ENCODE measurements at places on chromosomes 4 and X. TPM values are rescaled to one million over a fixed set of nuclear protein-coding genes. Genes with fewer than 3 reads are reported as not detected.

- H3K36me3 ChIP-seq: no peaks in the 10 kb centered on the region
- H3K27me3 ChIP-seq: no peaks in the 10 kb centered on the region
- no peaks in the 10 kb centered on the region for H3K4me1 ChIP-seq
- H3K4me3 ChIP-seq: no peak overlapping the region
- no peak for DNase-seq
These were observed 376.7 kb downstream of the GPM6A start for GRCh38 chr4:175435381-175435783.

- no peak overlapping the region for H3K27ac ChIP-seq
- no peaks in the 10 kb centered on the region for H3K27me3 ChIP-seq
- H3K4me3 ChIP-seq: no peak overlapping the region
- DNase-seq: no peak
These were observed 392.5 kb downstream of the ZNF674 start for GRCh38 chrX:46152756-46153155.

DNA sequence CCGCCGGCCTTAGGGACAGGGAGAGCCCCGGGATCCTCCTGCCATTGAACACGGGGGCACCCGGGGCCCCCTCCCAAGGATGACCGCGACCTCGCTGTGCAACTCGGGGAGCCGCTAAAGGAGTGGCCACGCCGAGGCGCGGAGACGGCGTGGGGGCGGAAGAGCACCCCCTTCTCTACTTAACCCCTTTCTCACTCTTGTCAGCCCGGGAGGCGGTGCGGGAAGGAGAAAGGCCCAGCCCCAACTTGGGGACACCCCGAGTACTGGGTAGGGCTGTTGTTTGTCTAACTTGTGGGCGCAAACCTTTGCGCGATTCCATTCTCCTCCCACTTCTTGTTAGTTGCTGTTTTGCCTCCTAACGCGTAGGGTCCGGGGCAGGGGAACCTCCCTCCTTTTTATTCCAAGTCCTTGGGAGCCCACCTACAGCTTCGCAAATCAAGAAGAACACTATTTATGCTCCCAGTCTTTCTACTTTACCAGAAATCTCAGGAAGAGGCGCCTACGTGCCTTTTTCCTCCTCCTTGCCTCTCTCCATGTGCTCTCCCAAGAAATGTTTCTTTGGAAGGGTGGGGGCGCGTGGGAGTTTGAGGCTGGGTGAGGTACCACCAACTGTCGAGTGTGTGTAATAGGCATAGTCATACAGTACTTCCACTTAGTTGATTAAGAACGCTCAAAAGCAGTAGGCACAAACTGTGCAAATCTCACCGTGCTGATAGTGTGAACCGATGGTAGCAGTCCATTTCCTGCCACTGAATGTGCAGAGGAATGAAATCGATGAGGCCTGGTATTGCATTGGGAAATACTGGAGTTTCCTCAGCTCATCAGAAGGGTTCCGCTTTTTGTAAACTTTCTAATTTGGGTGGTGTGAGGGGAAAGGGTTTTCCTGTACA is 813 bp downstream of the DIAPH2 start:
- H3K4me1 ChIP-seq: peaks cover 13% of the 10 kb centered on the region
- H3K36me3 ChIP-seq: no peaks in the 10 kb centered on the region
- no peaks in the 10 kb centered on the region for H3K27me3 ChIP-seq
- H3K27ac ChIP-seq: no peak overlapping the region
- peak; percentile 43 for DNase-seq
- H3K4me3 ChIP-seq: peak overlapping the region; percentile 80

DNA sequence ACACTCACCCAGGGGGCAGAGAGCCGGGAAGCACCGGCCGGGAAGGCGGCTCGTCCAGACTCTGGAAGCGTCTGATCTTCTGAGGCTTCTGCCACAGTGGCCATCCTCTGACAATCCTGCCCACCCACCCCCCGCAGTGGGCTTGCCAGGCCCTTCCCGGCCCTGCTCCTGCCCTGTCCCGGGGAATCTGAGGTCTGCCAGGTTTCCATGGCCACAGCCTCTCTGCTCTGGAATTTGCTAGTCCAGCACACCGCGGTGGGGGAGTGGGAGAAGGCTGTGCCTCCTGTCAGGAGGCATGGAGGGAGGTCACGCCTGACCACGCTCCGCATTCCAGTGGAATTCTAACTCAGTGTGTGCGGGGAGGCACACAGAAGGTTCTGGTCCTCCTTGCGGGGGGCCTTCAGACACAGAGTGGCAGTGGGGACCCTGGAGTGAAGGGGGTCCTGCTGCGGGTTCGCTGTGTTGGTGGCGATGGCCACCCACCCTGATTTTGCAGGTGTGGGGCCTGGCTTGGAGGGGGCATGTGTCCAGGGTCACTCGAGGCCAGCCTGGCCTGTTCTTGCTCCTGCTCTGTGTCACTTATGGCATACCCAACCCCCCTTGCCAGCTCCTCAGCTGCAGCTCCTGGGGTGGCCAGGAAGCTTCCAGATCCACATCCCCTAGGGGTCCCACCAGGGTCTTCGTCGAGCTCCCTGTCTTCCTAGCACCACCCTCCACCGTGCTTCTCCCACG is 55.6 kb upstream of the ADRA2C start:
- no peak overlapping the region for H3K4me3 ChIP-seq
- H3K27ac ChIP-seq: no peak overlapping the region
- H3K4me1 ChIP-seq: no peaks in the 10 kb centered on the region
- no peaks in the 10 kb centered on the region for H3K27me3 ChIP-seq
- no peak for DNase-seq
- H3K36me3 ChIP-seq: no peaks in the 10 kb centered on the region

DNA sequence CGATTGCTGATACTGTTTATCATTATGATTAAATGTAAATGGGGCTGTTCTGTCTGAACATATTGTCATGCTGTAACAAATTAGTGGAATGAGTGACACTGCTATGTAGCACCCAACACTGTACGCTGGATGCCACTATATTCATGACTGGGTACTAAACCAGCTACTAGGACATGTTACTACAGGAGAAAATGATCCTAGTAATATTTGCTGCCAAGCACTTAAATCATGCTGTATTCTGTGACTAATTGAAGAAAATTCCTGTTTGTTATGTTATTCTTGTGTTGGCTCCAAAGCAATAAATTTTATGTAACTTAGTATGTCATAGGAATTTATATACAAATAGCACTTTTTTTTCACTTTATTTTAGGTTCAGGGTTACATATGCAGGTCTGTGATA is 804.2 kb downstream of the CENPC start:
- DNase-seq: no peak
- no peak overlapping the region for H3K4me3 ChIP-seq
- H3K4me1 ChIP-seq: no peaks in the 10 kb centered on the region
- H3K27ac ChIP-seq: no peak overlapping the region
- no peaks in the 10 kb centered on the region for H3K27me3 ChIP-seq

Gene OPRPN
- total RNA-seq: not detected

Gene TCEAL7
- total RNA-seq: 12.9 TPM

GRCh38 chrX:9681422-9681821 is 84.2 kb downstream of the GPR143 start:
- no peaks in the 10 kb centered on the region for H3K36me3 ChIP-seq
- no peak overlapping the region for H3K4me3 ChIP-seq

GRCh38 chr4:168150420-168151050 is 58.2 kb downstream of the ANXA10 start:
- no peak overlapping the region for H3K27ac ChIP-seq
- no peaks in the 10 kb centered on the region for H3K36me3 ChIP-seq
- peaks cover 14% of the 10 kb centered on the region for H3K4me1 ChIP-seq
- no peak for DNase-seq
- no peaks in the 10 kb centered on the region for H3K27me3 ChIP-seq

DNA sequence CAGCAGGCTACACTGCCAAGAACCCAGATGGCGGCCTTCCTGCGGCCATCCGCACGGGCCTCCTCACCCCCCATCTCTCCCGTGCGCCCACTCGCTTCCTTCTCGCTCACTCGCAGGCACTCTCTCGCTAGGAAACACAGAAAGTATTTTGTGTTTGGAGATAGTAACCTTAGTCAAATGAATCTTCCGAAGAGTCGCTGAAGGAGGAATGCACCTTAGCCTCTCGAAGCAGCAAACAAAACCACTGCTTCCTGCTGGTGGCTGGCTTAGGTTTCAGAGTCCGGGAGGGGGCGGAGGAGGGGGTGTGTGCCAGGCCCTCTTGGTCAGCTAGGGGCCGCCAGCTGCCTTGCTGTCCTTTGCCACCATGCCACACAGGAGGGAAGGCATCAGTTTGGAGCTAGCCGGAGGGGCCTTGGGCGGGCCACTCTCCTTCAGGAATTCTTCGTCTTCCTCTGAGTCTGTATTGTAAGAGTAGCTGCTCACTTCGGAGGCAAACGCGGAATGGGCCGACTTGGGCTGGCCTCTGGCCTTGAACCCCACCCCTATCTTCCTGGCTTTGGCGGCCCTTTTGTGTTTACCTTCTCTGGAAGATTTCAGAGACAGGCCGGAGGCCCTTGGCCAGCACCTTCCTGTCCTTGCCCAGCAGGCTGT is 73.2 kb upstream of the UCP1 start:
- DNase-seq: peak; percentile 71
- H3K4me3 ChIP-seq: no peak overlapping the region
- no peak overlapping the region for H3K27ac ChIP-seq
- H3K27me3 ChIP-seq: no peaks in the 10 kb centered on the region

- no peaks in the 10 kb centered on the region for H3K36me3 ChIP-seq
- no peaks in the 10 kb centered on the region for H3K27me3 ChIP-seq
- no peaks in the 10 kb centered on the region for H3K4me1 ChIP-seq
These were observed 10.4 kb downstream of the CLCN5 start for GRCh38 chrX:49932791-49933190.

GRCh38 chr4:8515316-8516060 is 64.7 kb upstream of the GPR78 start:
- DNase-seq: no peak
- H3K36me3 ChIP-seq: no peaks in the 10 kb centered on the region
- H3K27me3 ChIP-seq: no peaks in the 10 kb centered on the region
- no peak overlapping the region for H3K27ac ChIP-seq
- H3K4me3 ChIP-seq: no peak overlapping the region
- no peaks in the 10 kb centered on the region for H3K4me1 ChIP-seq

Gene VEGFC
- total RNA-seq: 1.4 TPM

Gene SPOCK3
- total RNA-seq: 0.44 TPM

Gene NAP1L5
- total RNA-seq: 2.4 TPM

DNA sequence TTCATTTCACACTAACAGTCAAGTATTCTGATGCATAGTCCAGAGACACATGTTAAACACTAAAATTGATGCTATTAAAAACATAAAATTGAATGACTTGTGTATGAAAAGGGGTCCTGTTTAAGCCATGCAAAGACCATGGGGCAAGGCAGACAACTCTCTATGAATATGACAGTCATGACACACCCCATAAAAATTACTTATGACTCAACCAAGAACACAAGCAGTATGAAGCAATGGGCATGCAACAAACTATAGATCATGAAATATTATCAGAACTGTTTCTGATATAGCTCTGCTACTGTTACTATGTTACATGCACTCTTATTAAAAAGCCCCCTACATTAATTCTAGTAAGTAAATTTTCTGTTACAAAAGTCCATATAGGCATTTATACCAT is 57.5 kb upstream of the ZCCHC13 start:
- no peak overlapping the region for H3K4me3 ChIP-seq
- no peaks in the 10 kb centered on the region for H3K27me3 ChIP-seq
- DNase-seq: no peak
- H3K27ac ChIP-seq: no peak overlapping the region

GRCh38 chrX:19593690-19594089 is 78.4 kb upstream of the MAP3K15 start:
- no peaks in the 10 kb centered on the region for H3K36me3 ChIP-seq
- no peak for DNase-seq
- H3K4me1 ChIP-seq: peaks cover 10% of the 10 kb centered on the region
- H3K27ac ChIP-seq: no peak overlapping the region
- no peaks in the 10 kb centered on the region for H3K27me3 ChIP-seq

Gene QRFPR
- total RNA-seq: 1.0 TPM

- H3K27me3 ChIP-seq: no peaks in the 10 kb centered on the region
- H3K27ac ChIP-seq: no peak overlapping the region
- H3K4me1 ChIP-seq: peaks cover 2% of the 10 kb centered on the region
- H3K36me3 ChIP-seq: no peaks in the 10 kb centered on the region
- H3K4me3 ChIP-seq: no peak overlapping the region
These were observed 101.1 kb downstream of the CXCL13 start for GRCh38 chr4:77706717-77707116.

DNA sequence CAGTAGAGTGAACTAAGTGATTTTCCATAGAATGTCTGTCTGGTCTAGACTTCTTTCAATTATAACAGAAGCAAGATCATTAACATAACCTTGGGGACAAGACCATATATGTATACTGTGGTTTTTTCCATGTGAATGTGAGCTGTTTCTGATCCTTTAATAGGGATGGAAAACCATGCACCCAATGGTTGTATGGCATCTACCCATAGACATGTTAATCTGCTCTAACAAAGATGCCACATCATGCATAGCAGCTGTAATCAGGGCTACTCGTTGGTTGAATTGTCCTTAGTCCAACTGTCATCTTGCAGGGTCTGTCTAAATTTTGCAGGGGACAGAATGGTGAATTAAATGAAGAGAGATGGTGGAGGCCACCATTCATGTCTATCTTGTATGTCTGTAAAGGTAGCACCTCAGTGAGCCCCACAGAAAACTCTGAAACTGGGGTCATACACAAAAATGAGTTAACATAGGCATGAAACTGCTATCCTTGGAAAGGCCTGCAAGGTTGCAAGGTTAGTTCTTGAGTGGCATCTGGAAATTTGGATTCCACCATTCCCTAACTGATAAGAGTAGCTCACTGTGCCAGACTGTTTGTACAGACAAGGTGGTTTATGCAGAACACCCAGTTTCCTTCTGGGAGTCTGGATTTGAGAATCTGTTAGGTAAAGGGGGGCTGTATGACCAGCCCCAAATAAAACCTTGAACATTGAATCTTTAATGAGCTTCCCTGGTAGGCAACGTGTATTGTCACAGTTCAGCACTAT is 16.5 kb downstream of the THAP6 start:
- peaks cover 4% of the 10 kb centered on the region for H3K36me3 ChIP-seq
- H3K27ac ChIP-seq: no peak overlapping the region
- H3K4me1 ChIP-seq: no peaks in the 10 kb centered on the region
- no peak overlapping the region for H3K4me3 ChIP-seq
- no peak for DNase-seq

DNA sequence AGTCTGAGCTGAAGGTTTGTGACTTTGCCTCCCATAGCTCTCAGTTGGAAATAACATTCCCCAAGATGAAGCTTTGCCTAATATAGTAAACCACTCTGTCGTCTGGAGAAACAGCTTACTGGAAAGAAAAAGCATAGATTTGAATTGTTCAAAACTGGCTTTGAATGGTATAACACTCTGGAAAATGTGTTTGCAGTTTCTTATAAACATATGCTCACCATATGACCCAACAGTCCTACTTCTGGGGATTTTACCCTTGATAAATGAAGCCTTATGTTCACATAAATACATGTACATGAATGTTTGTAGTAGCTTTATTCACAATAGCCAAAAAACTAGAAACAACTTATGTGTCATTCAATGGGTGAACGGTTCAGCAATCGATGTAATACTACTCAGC is 10.2 kb downstream of the VEGFD start:
- no peak overlapping the region for H3K4me3 ChIP-seq
- H3K27me3 ChIP-seq: no peaks in the 10 kb centered on the region
- DNase-seq: no peak
- H3K4me1 ChIP-seq: no peaks in the 10 kb centered on the region
- no peaks in the 10 kb centered on the region for H3K36me3 ChIP-seq
- H3K27ac ChIP-seq: no peak overlapping the region

- H3K4me1 ChIP-seq: no peaks in the 10 kb centered on the region
- H3K36me3 ChIP-seq: no peaks in the 10 kb centered on the region
- H3K4me3 ChIP-seq: no peak overlapping the region
- H3K27me3 ChIP-seq: no peaks in the 10 kb centered on the region
- no peak overlapping the region for H3K27ac ChIP-seq
These were observed 34.5 kb downstream of the CHRNA9 start for GRCh38 chr4:40369437-40370274.
